Keratinocyte (primary cell): ENCODE measurements at places on chromosomes 5 and 9. TPM values are rescaled to one million over a fixed set of nuclear protein-coding genes. Genes with fewer than 3 reads are reported as not detected.
A peak's percentile ranks its signal among the peaks of the same experiment; 100 is the strongest.

QRFP gene
- not detected in 3 replicates for polyA plus RNA-seq

SH3GLB2 gene
- polyA plus RNA-seq: 37.1 to 75.7 TPM (median 41.2 TPM) in 3 replicates

CFAP77 gene
- not detected in 3 replicates for polyA plus RNA-seq

MSX2 gene
- polyA plus RNA-seq: 2.7 to 4.0 TPM (median 3.6 TPM) in 3 replicates

TSSK1B gene
- 0.02 to 0.07 TPM (median 0.05 TPM) in 3 replicates for polyA plus RNA-seq

ZNG1C gene
- 47.0 to 81.1 TPM (median 53.0 TPM) in 3 replicates for polyA plus RNA-seq

GADD45G gene
- polyA plus RNA-seq: 0.05 to 0.27 TPM in 2 of 3 replicates, not detected in the other

PCDHGA12 gene
- polyA plus RNA-seq: 0.69 to 1.9 TPM (median 1.0 TPM) in 3 replicates

HSPB3 gene
- polyA plus RNA-seq: 0.08 to 10.0 TPM (median 1.8 TPM) in 3 replicates

GRCh38 chr9:131126059-131126426, 657 bp downstream of the NUP214 start:
- DNase-seq: no peak
- peaks cover 10% of the 10 kb centered on the region for H3K4me1 ChIP-seq
- H3K4me3 ChIP-seq: peak overlapping the region; percentile 74
- peaks cover 16% of the 10 kb centered on the region for H3K36me3 ChIP-seq
- H3K27ac ChIP-seq: peak overlapping the region; percentile 94
- H3K27me3 ChIP-seq: no peaks in the 10 kb centered on the region

GRCh38 chr5:168172760-168173223, 118.7 kb upstream of the WWC1 start:
- no peaks in the 10 kb centered on the region for H3K27me3 ChIP-seq
- H3K4me3 ChIP-seq: no peak overlapping the region
- no peak for DNase-seq
- no peaks in the 10 kb centered on the region for H3K4me1 ChIP-seq
- H3K36me3 ChIP-seq: peaks cover 6% of the 10 kb centered on the region

- no peaks in the 10 kb centered on the region for H3K27me3 ChIP-seq
- no peak for DNase-seq
- no peaks in the 10 kb centered on the region for H3K4me1 ChIP-seq
- H3K4me3 ChIP-seq: no peak overlapping the region
- no peak overlapping the region for H3K27ac ChIP-seq
- no peaks in the 10 kb centered on the region for H3K36me3 ChIP-seq
These were observed 127.6 kb upstream of the CYLC2 start for GRCh38 chr9:102867488-102867887.

DNA sequence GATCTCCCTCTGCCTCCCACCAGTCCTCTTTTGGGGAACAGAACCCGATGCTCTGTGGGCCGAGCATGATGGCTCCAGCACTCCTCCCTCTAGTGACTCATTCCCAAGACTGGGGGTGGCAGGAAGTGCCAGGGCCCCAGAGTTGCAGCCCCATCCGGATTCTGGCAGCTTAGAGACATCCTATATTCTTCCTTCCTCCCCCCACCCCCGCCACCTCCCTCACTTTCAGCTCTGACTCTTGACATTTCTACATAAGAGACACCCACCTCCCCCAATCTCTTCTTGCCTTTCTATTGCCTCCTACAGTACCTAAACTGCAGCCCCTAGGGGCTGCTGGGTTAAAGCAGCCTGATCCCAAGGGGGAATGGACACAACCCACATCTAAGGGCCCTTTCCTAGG, 47.1 kb upstream of the MATR3 start:
- peak overlapping the region; percentile 26 for H3K27ac ChIP-seq
- peaks cover 12% of the 10 kb centered on the region for H3K4me1 ChIP-seq
- no peaks in the 10 kb centered on the region for H3K36me3 ChIP-seq
- H3K27me3 ChIP-seq: no peaks in the 10 kb centered on the region

GRCh38 chr5:115262011-115262320, 711 bp downstream of the PGGT1B start:
- no peaks in the 10 kb centered on the region for H3K36me3 ChIP-seq
- H3K4me1 ChIP-seq: peaks cover 20% of the 10 kb centered on the region
- DNase-seq: no peak
- no peaks in the 10 kb centered on the region for H3K27me3 ChIP-seq
- H3K4me3 ChIP-seq: peak overlapping the region; percentile 83

DNA sequence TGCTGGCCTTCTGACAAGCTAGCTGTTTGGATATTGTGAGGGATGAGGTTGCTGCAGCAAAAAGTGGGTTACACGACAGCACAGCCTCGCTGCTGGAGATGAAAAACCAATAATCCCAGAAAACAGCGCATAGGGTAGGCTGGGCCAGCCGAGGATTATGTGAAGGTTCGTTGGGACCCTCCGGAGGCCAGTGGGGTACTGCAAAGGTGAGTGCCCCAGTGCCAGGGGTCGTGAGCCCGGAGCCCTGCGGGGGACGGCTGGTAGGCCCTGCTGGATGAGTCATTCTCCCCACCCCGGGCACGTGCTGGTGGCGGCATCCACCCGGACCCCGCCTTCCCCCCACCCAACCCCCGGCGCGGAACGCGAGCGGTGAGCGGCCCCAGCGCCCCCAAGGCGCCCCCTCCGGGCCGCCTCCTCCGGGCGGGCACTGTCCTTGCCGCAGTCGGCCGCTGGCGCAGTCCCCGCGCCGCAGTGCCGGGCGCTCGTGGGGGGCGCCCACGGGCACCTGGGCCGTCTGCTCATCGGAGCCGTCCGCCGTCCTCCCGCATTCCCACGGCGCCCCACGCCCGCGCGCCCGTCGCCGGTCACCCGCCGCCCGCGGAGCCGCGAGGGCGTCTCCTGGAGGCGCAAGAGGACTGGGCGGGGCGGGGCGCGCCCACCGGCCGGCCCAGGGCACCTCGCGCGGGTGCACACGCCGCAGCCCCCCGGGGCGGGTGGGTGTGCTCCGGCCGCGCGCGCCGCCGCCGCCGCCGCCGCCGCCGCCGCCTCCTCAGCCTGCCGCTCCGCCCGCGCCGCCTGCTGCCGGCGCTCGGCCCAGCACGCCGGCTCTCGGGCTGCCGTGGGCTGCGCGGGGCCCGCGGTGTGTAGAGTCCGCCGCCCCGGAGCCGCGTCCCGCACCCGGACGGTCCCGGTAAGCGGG, at the start of gene PHF24:
TSS of gene PHF24 (plus strand) at position 794 of the 919 bp plus-strand sequence. CDS start 13,014 bp downstream, outside the sequence.
- no peaks in the 10 kb centered on the region for H3K36me3 ChIP-seq
- no peak for DNase-seq
- no peak within 1 kb of the TSS for H3K27ac ChIP-seq

GRCh38 chr9:99745085-99745484, 76.6 kb upstream of the NR4A3 start:
- H3K27ac ChIP-seq: no peak overlapping the region
- H3K27me3 ChIP-seq: no peaks in the 10 kb centered on the region
- no peaks in the 10 kb centered on the region for H3K4me1 ChIP-seq

DNA sequence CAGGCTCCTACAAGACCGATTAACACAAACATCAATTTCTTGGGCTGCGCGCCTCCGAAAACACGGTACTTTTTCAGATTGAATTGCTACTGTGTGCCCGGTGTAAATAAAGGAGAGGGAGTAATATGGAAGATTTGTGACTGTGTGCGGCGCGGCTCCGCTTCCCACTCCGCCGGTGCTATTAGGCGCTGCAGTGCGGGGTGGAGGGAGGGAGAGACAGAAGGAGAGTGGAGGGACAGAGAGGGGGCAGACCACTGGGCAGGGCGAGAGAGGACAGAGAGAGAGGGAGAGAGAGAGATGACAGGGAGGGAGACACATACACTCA, 24.7 kb upstream of the RNU6ATAC start:
- H3K36me3 ChIP-seq: no peaks in the 10 kb centered on the region
- no peak overlapping the region for H3K4me3 ChIP-seq
- H3K27ac ChIP-seq: no peak overlapping the region

- no peaks in the 10 kb centered on the region for H3K36me3 ChIP-seq
- no peak overlapping the region for H3K4me3 ChIP-seq
These were observed 99.7 kb downstream of the ST8SIA4 start for GRCh38 chr5:100803397-100803796.

DNA sequence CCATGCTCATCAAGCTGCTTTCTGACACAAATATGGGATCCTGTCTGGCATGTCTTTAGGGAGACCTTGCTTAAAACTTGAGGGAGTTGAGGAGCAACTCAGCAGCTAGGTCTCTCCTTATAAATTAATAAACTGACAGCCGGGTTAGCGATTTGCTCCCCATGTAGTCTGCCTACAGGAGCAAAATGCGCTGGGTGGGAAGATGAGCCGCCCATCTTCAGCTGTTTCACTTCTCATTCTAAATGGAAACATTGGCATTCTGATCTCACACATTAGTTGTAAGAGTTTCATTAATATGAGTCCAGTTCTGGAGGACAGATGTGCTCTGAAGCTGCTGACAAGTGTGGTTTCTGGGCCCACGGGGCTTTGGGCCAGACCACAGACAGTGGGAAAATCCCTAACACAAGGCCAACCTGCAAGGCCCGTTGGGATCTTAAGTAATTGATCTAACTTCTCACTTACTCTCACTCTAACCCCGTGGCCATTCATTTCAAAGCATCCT, 197.0 kb downstream of the MCTP1 start:
- H3K27me3 ChIP-seq: no peaks in the 10 kb centered on the region
- no peaks in the 10 kb centered on the region for H3K4me1 ChIP-seq
- no peaks in the 10 kb centered on the region for H3K36me3 ChIP-seq
- H3K4me3 ChIP-seq: no peak overlapping the region
- H3K27ac ChIP-seq: no peak overlapping the region

DNA sequence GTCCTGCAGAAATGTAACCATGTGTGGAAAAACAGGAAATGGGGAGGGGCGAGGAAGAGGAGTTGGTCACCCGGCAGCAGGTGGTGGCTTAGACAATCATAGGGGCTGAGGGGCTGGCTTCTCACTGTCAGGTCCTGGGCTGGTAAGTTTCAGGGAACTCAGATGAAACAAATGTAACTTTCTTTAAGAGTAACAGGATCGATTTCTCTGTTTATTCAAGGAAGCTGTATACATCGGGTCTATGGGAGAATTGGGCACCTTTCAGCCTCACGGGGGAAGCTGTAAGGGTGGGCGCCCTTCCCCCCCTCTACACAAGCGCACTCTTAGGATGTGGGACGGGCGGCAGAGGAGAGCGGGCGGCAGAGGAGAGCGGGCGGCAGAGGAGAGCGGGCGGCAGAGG, 104.3 kb upstream of the SIMC1 start:
- no peaks in the 10 kb centered on the region for H3K36me3 ChIP-seq
- H3K4me3 ChIP-seq: no peak overlapping the region
- H3K27me3 ChIP-seq: peaks cover 6% of the 10 kb centered on the region

DNA sequence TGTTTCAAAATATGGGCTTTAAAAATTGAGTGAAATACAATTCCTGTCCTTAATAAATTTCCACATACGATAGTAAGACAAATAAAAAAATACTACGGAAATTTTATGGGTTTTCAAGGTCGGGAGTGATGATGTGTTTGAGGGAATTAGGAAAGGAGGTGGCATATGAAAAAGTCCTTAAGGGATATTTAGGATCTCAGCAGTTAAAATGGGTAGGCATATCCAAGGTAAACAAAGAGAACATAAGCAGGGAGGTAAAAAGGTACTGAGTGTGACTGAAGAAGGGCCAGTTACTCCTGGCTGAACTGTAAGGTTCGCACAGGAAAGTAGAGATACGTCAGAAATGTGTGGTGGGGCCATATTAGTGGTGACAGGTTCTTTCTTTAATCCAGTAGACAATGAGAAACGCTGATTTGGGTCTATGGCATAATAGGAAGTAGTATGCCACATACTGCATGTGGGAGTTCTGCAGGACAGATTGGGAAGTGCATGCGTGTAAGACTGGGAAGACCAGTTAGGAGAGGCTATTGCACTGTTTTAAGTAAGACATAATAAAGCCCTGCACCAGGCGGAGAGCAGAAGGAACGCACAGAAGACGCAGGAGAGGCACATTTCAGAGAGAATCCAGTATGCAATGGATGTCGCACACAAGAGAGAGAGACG, 937 bp upstream of the HMGCR start:
- H3K4me1 ChIP-seq: peaks cover 29% of the 10 kb centered on the region
- H3K27ac ChIP-seq: peak overlapping the region; percentile 86
- no peak for DNase-seq
- no peaks in the 10 kb centered on the region for H3K36me3 ChIP-seq
- peak overlapping the region; percentile 97 for H3K4me3 ChIP-seq
